NCI-H1092 treated with DMSO at 0.1 percent for 48 hours (cell line): ENCODE measurements at places on chromosomes 2 and 18.

DNA sequence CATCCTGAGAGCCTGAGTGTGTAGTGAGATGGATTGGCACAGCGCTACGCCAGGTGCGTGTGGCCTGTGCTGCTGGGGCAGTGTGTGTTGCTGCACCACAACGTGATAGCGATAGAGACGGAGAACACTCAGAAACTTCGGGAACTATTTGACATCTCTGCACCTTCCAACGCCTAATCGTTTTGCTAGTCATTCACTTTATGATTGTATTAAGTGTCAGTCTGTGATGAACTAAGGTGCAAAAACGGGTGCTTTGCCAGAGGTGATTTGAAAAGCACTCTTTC is 26.0 kb upstream of the IGFBP2 start:
- DNase-seq: no peak

- DNase-seq: no peak
These were observed 41.7 kb downstream of the INPP5D start for GRCh38 chr2:233101816-233102215.

DNA sequence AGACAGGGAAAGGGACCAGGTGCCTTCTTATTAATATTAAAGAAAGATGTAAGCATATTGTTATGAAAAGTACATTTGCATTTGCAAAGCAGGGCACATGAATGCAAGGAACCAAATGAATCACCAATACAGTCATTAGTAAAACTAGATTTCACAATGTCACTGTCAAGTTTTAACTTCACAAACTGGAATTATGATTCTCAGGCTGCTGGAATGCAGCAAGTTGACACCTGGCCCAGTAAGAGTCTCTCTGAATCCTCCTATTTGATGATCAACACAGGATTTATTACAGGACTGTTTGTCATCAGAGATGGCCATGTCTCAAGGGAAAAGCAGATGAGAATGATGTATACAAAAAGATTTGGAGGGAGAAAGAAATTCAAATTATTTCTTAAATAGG is 72.9 kb upstream of the STK39 start:
- no peak for DNase-seq

- no peak for DNase-seq
These were observed 236.3 kb downstream of the AGAP1 start for GRCh38 chr2:235730115-235730514.

DNA sequence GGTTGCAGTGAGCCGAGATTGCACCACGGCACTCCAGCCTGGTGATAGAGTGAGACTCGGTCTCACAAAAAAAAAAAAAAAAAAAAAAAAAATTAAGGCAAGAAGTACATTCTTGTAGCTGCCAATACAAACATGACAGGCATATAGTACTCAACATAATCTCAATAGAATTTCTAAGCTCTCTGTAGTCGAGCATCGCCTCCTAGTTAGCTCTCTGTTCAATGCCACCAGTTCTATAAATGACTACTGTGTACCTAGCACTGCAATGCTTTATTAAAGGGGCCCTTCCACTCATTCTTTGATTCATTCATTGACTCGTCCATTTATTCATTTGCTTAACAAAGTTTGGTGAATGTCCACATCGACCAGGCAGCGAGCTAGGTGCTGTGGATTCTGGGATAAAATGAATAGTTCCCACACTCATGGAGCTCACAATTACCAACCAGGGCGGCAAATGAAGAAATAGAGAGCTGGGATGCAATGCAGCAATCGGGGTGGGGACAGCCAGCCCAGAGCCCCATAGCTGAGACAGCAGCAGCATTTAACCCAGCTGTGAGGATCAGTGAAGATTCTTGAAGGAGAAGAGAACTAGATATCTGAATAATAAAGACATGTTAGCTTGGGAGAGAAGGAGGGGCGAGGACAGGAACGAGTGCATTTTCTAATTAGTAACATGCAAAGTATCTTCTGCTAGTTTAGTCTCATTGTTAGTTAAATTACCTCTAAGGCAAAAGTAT is 349.8 kb downstream of the LPIN1 start:
- DNase-seq: no peak

- DNase-seq: no peak
These were observed 83.7 kb upstream of the UBXN4 start for GRCh38 chr2:135657806-135658582.
